ENCODE measurements at places on chromosomes 1 and 21.
A peak's percentile ranks its signal among the peaks of the same experiment; 100 is the strongest.

GRCh38 chr1:233331676-233332519 lies 4.4 kb downstream of the MAP3K21 start:
- no peak for DNase-seq

DNA sequence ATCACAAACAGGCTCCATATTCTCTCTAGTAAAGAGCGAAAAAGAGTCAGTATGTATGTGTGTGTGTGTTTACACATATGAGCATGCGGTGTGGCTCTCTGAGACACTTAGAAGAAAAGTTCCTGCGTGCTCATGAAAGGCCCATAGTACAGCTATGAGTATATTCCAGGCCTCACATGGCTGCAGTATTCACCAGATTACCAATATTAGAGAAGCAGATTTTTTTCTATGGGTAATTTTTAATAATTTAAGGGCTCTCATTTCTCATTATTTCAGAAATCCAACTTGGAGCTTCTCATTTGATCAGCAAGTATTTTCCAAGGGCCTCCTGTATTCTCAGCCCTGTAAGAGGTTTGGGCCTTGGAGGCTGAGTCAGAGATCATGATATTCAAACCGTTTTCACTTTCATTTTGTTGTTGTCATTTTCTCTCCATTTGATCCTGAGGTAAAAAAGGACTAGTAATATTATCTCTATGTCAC lies 232.9 kb upstream of the SGIP1 start:
- peak; percentile 59 for DNase-seq

- DNase-seq = no peak
Measured at GRCh38 chr1:54274448-54274847, 74.5 kb downstream of the MRPL37 start.

DNA sequence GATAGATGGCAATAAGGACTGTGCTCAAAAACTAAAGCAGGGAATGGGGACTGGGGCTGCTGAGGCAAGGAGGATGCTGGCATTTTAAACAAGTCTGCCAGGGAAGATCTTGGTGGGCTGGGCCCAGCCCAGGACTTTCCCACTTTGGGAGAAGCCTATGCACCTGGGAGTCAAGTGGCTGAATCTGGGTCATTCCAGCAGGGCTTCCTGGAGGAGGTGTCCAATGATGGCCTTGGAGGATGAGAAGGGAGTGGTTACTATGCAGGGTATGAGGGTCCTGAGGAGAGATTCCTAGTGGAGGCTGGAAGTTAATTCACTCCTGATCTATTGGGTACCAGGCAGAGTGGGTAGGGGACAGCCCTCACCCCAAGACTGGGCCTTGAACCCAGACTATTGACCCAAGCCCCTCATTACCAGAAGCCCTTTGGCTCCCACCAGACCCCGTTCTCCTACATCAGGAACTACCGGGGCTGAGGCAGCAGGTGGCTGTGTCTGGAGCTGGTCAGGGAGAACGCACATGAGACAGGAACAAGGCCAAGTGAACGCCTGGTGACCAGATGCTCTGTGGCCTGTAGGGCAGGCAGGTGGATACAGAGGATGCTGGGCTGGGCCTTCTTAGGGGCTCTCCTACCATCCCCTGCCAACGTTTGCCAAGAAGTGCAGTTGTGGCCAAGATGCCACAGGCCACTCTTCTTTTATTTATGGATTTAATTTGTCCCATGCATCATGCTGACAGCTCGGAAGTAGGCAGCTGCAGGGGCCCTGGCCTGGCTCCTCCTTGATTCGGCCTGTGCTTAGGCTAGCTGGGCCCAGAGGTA lies 18.3 kb upstream of the LRP8 start:
- no peak for DNase-seq

DNA sequence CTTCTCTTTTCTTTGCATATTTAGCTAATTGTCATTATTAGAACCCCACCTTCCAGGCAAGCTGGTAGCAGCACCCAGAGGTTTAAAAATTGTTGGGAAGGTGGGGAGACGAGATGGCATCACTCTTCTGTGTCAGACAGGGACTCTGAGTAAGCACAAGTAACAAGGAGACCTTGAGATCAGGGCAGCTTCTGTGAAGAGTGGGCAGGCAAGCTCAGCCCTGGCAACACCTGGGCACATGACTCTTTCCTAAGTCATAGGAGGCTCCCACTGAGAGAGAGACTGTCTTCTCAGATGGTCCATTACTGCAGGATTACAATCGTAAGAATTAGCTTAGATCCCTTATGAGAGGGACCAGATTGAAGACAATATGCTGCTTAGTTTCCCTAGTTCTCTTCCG lies 183.5 kb downstream of the BRINP2 start:
- DNase-seq = no peak

- no peak for DNase-seq
Measured at GRCh38 chr1:49854741-49855140, 169.0 kb downstream of the AGBL4 start.

GRCh38 chr1:22861764-22862440 lies 110.8 kb downstream of the LACTBL1 start:
- peak; percentile 46 for DNase-seq

GRCh38 chr1:151853411-151853943 lies at the start of gene THEM5:
Gene THEM5, minus strand, starts transcription at chr1:151853712. Its CDS starts 147 bp downstream, at chr1:151853565.
- no peak for DNase-seq

DNA sequence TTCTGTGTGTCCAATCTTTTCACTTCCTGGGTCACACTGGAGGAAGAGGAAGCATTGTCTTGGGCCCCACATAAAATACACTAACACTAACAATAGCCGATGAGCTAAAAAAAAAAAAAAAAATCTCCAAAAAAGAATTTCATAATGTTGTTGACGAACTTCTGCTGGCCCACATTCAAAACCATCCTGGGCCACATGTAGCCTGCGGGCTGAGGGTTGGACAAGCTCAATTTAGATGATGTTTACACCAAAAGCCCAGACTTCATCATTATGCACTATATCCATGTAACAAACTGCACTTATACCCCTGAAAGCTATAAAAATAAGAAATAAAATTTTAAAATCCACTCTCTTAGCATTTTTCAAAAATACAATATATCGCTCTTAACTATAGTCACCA lies 187.8 kb upstream of the PTBP2 start:
- DNase-seq = no peak

- DNase-seq = no peak
Measured at GRCh38 chr1:19381261-19381660, 69.1 kb downstream of the SLC66A1 start.

DNA sequence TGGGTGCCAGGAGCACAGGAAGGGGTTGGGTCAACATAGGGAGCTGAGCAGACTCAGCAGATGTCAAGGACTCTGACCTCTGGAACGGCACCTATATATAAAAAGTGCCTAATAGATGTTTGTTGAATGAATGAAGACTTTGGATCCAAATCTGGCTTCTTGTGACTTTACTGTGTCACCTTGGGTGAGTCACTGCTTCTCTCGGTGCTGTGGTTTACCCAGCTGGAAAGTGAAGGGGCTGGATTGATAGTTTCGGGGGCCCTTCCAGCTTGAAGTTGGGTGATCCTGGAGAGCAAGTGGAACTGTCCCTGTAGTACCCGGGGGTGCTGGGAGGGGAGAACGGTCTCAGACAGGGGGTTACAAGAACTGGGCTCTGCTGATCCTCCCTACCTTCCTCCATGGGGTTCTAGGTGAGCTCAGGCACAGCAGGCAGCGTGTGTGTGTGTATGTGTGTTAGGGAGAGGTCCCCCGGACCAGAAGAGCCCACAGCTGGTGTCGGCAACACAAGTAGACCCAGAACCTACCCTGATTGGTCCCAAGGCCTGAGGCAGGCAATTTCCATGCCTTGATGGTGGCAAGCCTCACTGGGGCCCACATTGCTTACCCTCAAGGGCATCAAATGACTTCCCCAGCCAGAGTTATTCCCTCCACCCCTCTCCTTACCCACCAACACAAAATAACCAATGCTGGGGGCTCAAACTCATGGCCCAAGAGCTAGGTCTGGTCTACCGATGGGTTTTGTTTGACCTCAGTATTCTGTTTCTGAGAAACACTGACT lies 5.5 kb upstream of the PADI1 start:
- DNase-seq = peak; percentile 24

DNA sequence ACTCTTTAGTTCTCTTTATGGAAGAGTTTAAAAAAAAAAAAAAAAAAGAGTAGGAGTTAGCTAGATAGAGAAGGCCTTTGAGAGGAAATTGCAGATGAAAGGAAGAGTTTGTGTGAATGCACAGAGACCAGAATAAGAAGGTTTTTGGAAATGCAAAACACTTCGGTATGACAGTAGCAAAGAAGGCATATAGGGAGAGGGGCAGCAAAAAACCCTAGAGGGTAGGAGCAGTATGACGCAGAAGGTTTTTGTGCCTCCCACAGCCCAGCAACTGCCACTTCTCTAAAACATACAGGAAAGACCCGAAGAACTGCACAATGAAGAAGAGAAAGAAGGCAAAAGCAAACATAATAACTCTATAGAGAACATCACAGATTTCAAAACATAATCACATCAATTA lies 84.3 kb downstream of the WDR64 start:
- DNase-seq = no peak
